ENCODE measurements at places on chromosomes 13 and 19.

GRCh38 chr19:53311044-53311443 lies 22.5 kb upstream of the ZNF845 start:
- H3K27me3 ChIP-seq: peaks cover 55% of the 10 kb centered on the region
- H3K4me1 ChIP-seq: no peaks in the 10 kb centered on the region
- H3K36me3 ChIP-seq: peaks cover 10% of the 10 kb centered on the region
- no peak for DNase-seq
- H3K27ac ChIP-seq: no peak overlapping the region

DNA sequence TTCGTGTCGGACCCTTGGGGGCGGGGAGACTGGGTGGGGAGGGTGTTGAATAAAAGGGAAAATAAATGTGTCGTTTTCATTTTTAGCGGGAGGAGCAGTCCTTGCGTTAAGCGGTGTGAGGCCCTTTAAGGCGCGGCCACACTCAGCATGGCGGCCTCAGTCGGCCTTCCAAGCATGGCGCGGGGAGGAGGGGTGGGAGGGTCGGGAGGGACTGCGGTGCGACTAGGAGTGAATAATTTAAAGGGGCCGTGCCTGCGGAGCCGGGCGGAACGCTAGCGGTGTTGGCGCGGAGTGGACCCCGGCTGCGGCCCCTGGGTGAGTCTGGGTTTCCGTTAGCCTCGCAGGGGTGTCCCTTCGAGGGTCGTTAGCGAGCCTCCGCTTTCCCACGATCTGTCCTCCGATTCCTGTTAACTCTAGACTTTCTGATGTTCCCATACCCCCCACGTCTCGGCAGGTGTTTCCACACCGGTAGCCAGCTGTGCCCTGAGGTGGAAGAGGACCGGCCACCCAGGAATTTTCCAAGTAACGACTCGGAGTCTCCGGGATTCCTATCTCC lies 1.5 kb upstream of the PNPLA6 start:
- peak; percentile 71 for DNase-seq
- H3K4me3 ChIP-seq: peak overlapping the region; percentile 95
- no peaks in the 10 kb centered on the region for H3K27me3 ChIP-seq
- H3K4me1 ChIP-seq: peaks cover 37% of the 10 kb centered on the region

GRCh38 chr19:38910488-38910887 lies 1.5 kb downstream of the CCER2 start:
- DNase-seq: no peak
- H3K36me3 ChIP-seq: no peaks in the 10 kb centered on the region
- no peaks in the 10 kb centered on the region for H3K4me1 ChIP-seq
- no peaks in the 10 kb centered on the region for H3K27me3 ChIP-seq

GRCh38 chr13:26673890-26674289 lies 86.7 kb downstream of the GPR12 start:
- H3K4me3 ChIP-seq: no peak overlapping the region
- peaks cover 6% of the 10 kb centered on the region for H3K27me3 ChIP-seq
- no peak overlapping the region for H3K27ac ChIP-seq
- H3K36me3 ChIP-seq: no peaks in the 10 kb centered on the region

- H3K4me3 ChIP-seq: peak overlapping the region; percentile 73
- peak; percentile 61 for DNase-seq
- H3K4me1 ChIP-seq: peaks cover 18% of the 10 kb centered on the region
Measured at GRCh38 chr19:2888731-2889224, 11.9 kb upstream of the ZNF57 start.

DNA sequence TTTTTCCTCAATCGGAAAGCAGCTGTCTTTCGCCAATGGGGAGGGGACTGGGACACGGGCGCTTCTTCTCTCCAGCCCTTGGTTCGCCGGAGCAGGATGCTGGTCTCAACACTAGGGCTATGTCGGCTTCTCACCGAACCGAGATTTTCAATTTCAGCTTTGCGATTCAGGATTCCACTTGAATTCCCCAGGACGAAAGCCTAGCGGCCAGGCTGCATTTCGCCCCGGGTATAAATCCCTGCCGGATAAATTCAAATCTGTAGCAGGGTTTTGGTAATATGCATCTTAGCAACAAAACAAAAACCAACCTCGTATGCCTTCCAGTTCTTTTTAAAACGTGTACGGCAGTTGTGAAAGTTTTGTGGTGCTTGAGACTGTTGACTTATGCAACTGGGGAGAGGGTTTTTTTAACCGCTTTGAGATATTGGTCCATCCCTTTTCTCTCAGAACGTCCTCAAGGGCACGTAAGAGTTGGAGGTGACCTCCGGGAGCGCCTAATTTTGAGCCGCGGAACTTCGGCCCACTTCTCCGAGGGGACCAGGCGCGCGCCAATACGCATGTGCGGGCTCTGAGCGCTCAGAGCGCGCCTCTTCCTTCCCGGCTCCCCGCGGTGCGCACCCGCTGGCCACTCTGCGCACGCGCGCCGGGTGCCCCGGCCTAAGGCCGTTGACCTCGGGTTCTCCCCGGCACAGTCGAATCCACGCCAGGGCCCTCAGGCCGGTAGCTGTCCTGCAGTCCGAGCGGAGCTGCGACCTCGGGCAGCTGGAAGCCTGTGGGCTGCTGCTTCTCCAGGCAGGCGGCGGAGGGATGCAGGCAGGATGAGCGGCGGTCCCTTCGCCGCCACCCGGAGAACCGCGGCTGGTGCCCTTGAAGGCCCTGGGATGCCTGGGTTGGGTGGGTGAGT lies 7.6 kb downstream of the POU4F1 start:
- H3K36me3 ChIP-seq: peaks cover 11% of the 10 kb centered on the region
- H3K4me3 ChIP-seq: peak overlapping the region; percentile 70
- peak overlapping the region; percentile 95 for H3K27ac ChIP-seq
- DNase-seq: no peak
- H3K27me3 ChIP-seq: peaks cover 77% of the 10 kb centered on the region

GRCh38 chr19:23558541-23558940 lies 128.5 kb downstream of the ZNF675 start:
- DNase-seq: no peak
- no peaks in the 10 kb centered on the region for H3K27me3 ChIP-seq
- no peak overlapping the region for H3K27ac ChIP-seq
- H3K4me3 ChIP-seq: no peak overlapping the region

DNA sequence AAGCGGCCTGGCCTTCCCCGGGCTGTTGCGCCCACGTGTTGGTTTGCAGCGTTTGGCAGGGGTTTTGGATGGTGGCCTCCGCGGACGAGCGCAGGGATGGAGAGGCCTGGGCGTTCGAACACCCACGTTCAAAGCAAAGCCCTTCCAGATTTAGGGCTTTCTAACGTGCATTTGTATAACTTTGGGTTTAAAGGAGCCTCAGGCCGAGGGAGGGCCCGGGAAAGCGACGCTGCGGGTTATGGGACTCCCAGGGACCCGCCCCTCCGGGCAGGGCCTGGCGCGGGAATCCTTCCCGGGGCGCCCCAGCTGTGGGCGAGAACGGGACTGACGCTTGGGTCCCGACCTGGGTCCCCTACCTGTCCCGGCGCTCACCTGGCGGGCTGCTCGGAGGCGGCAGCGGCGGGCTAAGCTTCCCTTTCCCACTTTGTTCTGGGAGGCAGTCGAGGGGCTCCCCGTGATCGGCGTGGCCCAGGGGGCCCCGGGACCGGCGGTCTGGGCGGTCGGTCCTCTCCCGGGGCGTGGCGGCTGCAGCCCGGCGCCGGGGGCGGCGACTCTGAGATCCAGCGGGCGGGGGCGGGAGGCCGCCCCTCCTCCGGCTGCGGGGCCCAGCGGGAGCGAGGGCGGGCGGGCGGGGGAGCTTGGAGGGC lies at the start of gene FBXO17:
FBXO17 (minus strand) TSS at position 529 of the 647 bp plus-strand sequence. CDS start 25,423 bp downstream, outside the sequence.
- H3K36me3 ChIP-seq: peaks cover 12% of the 10 kb centered on the region
- no peak for DNase-seq
- H3K27me3 ChIP-seq: peaks cover 74% of the 10 kb centered on the region
- peak within 1 kb of the TSS; percentile 71 for H3K4me3 ChIP-seq

DNA sequence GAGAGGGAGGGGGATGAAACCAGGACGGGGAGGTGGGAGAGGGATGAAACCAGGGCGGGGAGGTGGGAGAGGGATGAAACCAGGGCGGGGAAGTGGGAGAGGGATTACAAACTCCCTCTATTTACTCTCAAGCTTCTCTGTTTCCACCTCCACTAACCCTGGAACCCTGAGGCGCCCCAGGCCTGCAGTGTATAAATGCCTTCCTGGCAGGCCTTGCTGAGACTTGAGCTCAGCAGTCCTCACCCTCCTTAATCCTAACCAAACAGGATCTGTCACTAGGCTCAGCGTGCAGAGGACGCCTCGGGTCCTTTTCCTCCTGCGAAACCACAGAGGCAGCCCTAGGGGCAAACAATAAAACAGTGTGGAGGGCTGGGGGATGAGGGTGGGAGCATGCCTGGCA lies 32.1 kb upstream of the OR1M1 start:
- H3K27ac ChIP-seq: no peak overlapping the region
- H3K4me1 ChIP-seq: no peaks in the 10 kb centered on the region
- DNase-seq: no peak
- H3K36me3 ChIP-seq: peaks cover 7% of the 10 kb centered on the region
- H3K27me3 ChIP-seq: peaks cover 5% of the 10 kb centered on the region

- H3K4me1 ChIP-seq: peaks cover 11% of the 10 kb centered on the region
- H3K27me3 ChIP-seq: no peaks in the 10 kb centered on the region
- H3K36me3 ChIP-seq: peaks cover 8% of the 10 kb centered on the region
- no peak overlapping the region for H3K27ac ChIP-seq
- DNase-seq: no peak
Measured at GRCh38 chr19:36041831-36042230, 9.2 kb upstream of the CLIP3 start.

GRCh38 chr13:77338961-77339401 lies 12.1 kb upstream of the MYCBP2 start:
- H3K4me1 ChIP-seq: peaks cover 83% of the 10 kb centered on the region
- H3K27me3 ChIP-seq: no peaks in the 10 kb centered on the region
- H3K27ac ChIP-seq: peak overlapping the region; percentile 98
- no peaks in the 10 kb centered on the region for H3K36me3 ChIP-seq
- H3K4me3 ChIP-seq: peak overlapping the region; percentile 67
- DNase-seq: peak; percentile 60

- no peaks in the 10 kb centered on the region for H3K36me3 ChIP-seq
- DNase-seq: no peak
- H3K27me3 ChIP-seq: no peaks in the 10 kb centered on the region
- no peaks in the 10 kb centered on the region for H3K4me1 ChIP-seq
- no peak overlapping the region for H3K4me3 ChIP-seq
Measured at GRCh38 chr13:90950160-90950559, 397.3 kb upstream of the MIR17HG start.

GRCh38 chr19:58227964-58228584 lies 640 bp upstream of the ZNF544 start:
- H3K36me3 ChIP-seq: peaks cover 41% of the 10 kb centered on the region
- peak overlapping the region; percentile 98 for H3K4me3 ChIP-seq
- H3K27ac ChIP-seq: peak overlapping the region; percentile 91

DNA sequence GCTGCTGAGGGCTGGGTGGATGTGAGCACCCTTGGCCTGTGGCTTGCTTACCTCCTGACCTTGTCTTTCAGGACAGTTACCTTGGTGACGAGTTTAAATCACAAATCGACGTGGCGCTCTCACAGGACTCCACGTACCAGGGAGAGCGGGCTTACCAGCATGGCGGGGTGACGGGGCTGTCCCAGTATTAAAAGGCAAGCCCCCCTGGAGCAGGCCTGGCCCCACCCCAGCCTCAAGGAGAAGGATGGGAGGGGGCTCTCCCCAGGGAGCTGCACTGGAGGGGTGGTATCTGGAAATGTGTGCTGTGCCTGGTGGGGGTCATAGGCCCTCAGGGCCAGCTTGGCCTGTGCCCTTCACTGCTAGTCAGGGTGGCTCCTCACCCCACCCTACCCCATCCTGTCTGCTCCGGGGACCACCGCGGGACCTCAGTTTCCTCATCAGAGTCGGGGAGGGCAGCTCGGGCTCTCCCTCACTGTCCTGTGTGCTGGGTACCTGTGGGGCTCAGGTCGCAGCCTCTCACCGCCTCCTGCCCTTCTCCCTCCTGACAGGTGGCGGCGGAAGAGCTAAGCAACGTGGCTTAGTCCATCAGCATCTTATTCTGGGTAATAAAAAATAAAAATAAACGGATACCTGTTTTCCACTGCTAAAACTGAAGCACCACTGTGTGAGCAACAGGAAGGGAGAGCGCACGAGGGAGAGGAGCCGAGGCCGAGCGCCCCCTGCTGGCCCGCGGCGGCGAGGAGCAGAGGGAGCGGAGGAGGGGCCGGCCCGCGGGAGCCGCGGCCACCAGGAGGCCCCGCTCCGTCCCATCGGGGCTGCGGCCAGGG lies 29.8 kb downstream of the CERS1 start:
- peak; percentile 54 for DNase-seq
- H3K36me3 ChIP-seq: peaks cover 6% of the 10 kb centered on the region
- H3K4me3 ChIP-seq: no peak overlapping the region

GRCh38 chr19:35461060-35461459 lies 13.0 kb downstream of the FFAR2 start:
- H3K36me3 ChIP-seq: no peaks in the 10 kb centered on the region
- H3K4me3 ChIP-seq: peak overlapping the region; percentile 64
- H3K4me1 ChIP-seq: peaks cover 69% of the 10 kb centered on the region
- no peak for DNase-seq
- no peak overlapping the region for H3K27ac ChIP-seq

DNA sequence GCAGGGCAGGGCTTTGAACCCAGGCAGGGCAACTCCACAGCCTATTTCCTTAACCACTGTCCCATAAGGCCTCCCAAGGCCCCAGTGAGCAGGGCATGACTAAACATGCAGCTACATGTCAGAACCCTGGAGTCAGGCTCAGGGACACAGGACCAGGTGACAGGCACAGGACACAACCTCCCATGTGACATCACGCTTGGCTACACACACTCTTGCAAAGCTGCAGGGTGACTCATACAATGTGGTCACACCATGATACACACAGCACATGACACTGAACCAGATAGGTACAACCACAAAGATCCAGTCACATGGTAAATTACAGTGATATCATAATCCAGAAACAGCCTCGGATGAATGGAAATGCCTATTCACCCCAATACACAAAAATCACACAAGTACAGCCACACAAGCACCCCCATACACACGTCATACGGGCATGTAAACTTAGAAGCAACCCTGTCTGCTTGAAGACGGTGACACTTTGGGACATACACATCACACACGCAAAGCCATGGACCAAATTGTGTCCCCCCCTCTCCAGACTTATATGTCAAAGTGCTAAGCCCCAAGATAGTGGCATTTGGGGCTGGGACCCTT lies 14.5 kb downstream of the KLK4 start:
- peak; percentile 56 for DNase-seq
- H3K36me3 ChIP-seq: no peaks in the 10 kb centered on the region
- H3K4me3 ChIP-seq: no peak overlapping the region
- peaks cover 8% of the 10 kb centered on the region for H3K27me3 ChIP-seq
- peaks cover 9% of the 10 kb centered on the region for H3K4me1 ChIP-seq
- H3K27ac ChIP-seq: peak overlapping the region; percentile 96

GRCh38 chr13:109773276-109773675 lies 13.1 kb downstream of the IRS2 start:
- H3K36me3 ChIP-seq: no peaks in the 10 kb centered on the region
- H3K4me3 ChIP-seq: no peak overlapping the region
- DNase-seq: no peak

DNA sequence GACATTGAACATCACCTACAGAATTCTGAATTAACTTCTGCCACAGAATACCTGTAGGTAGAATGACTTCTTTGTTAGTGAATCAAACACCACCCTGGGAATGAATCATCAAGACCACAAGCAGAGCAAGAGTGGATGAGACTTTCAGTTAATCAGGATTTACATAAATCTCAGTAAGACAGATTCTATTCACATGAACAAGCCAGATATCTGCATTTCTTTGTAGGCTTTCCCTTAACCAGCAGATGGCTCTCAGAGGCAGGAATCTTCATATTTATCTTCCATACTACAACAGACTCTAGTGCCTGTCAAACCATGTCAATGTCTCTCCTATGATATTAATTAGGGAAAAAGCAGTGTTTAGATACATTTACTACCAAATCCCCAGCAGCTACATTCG lies 412.1 kb downstream of the KLF12 start:
- H3K27ac ChIP-seq: no peak overlapping the region
- H3K4me3 ChIP-seq: no peak overlapping the region
- H3K27me3 ChIP-seq: no peaks in the 10 kb centered on the region
- H3K36me3 ChIP-seq: no peaks in the 10 kb centered on the region
